ENCODE measurements at places on chromosomes 7 and 10.
A peak's percentile ranks its signal among the peaks of the same experiment; 100 is the strongest.

GRCh38 chr7:40221836-40222235 is 87.0 kb downstream of the SUGCT start:
- peak; percentile 87 for DNase-seq

GRCh38 chr10:636016-636730 is 53.3 kb downstream of the DIP2C start:
- no peak for DNase-seq

DNA sequence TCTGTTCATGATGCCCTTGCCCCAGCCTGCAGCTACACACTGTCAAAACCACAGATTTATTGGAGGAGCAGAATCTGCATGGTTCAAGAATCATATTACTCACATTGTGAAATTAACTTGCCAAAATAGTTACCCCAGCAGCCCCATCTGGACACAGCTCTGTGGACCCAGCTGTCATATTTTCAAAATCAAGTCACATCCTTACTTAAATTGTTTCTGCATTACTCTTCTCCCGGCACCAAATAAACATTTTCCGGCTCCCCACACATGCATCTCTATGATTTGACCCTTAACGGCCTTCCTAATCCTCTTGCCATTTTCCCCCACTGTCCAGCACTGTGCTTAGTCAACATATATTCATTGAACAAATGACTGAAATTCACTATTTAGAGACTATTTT is 43.8 kb upstream of the GPR26 start:
- DNase-seq, result peak; percentile 76

GRCh38 chr7:32200646-32201045 is 130.4 kb upstream of the PDE1C start:
- DNase-seq, result no peak

DNA sequence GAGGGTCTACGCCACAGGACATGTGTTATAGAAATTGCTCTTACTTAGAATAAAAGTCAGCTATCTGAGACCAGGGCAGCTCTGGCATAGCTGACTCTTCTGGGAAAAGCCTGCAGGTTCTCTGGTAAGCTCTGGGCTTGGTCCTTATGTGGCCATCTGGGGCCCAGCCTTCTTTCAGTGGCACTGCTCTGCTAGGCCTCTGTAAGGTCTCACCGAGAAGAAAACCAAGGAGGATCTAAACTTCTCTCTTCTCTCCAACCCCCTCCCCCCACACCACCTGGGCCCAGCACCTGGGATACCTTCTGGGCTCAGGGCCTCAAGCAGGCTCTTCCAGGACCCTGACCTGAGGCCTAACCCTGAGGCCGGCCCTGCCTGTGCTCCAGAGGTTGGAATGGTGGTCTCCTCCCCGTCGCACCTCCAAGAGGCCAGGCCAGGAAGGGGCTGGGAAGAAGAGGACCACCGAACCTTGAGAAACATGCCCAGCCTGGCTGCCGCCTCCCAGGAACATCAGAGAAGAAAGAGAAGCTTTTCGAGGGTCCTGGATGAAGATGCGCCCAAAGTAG is 323.6 kb downstream of the GFRA1 start:
- no peak for DNase-seq

- no peak for DNase-seq
Observed at GRCh38 chr10:6603142-6604125, 23.4 kb upstream of the PRKCQ start.

DNA sequence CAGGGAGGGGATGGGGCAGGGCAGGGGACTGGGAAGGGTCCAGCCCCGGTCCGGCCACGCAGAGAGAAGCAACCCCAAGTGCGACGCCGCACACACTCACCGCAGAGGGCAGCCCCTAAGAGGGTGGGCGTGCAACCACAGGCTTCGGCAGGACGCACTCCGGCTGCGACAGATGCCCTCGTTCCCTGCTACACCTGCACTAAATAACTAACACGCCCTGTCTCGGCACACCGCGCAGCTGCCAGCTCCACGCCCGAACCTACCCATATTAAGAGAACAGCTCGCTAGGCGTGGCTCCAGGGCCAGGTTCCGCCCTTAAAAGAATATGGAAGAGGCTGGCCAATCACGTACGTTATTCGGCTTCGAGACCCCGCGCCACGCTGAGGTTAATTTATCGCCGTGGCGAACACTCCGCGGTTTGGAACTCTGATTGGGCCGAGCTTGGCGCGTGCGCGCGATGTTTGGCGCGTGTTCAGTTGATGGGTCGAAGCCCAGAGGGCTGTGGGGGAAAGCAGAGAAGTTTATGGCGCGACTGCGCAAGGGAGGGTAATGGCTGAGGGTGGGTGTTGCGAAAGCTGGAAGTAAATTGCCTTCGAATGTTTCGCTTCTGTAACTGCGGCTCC is 91.1 kb downstream of the OR13A1 start:
- no peak for DNase-seq

Data from AG09309 (cell line).